ENCODE measurements at places on chromosomes 4 and X.

- DNase-seq, result peak; percentile 31
Measured at GRCh38 chrX:129737916-129738315, 863 bp upstream of the XPNPEP2 start.

DNA sequence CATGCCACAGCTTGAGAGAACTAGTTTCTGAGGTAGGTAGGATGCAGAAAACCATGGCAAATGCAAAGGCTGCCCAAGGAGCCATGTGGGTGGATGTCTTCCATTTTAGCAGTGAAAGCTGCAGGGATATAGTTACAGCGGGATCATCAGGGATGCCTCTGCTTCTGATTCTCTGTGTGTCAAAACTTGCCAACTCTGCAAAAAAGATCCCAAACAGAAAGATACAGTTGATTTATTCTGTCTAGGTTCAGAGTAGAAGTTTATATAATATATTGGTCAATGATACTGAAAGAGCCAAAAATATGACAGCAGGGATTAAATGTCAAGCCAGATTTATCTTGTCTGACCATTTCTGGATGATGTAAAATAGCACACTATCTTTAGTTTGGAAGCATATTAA is 42.4 kb upstream of the SFRP2 start:
- no peak for DNase-seq

DNA sequence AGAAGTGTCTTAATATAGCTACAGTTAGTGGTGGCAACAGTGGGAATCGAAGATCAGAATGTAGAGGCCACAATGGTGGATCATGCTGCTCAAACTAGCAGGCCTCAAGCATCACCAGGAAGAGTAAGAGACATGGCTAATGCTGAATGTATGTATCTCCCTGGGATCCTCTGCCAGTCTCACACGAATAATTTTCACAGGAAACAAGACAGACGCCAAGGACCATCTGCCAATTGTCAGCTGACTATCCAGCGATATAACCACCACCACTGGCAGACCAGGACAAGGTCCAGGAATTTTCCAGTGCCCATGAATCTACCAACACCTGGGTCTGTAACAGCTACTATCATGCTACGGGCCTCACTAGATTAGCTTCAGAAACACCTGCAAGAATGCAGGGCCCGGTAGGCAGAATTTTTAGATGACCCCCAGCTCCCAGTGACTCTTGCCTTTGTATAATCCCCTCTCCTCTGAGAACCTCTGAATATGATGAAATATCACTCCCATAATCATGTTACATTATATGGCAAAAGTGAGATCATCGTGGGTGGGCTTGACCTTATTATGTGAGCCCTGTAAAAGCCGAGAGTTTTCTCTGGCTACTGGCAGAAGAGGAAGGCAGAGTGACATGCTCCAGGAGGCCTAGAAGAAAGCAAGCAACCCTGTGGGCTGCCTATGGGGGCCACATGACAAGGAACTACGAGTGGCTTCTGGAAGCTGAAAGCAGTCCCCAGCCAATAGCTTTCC is 429.8 kb downstream of the BCOR start:
- peak; percentile 60 for DNase-seq

DNA sequence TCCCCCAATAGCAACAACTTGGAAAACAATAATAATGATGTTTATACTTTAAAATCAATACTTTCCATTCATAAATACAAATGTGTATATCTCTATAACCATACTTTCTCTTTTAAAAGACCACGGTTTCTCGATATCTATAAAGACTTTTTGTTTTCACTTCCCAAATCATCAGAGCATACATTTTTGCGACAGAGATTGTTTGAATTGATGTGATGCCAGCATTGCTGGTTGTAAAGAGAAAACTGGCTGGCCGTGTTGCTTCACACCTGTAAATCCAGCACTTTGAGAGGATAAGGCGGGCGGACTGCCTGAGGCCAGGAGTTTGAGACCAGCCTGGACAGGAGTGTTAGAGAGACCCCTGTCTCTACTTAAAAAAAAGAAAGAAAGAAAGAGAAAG is 77.6 kb upstream of the ZNF518B start:
- no peak for DNase-seq

GRCh38 chr4:48604527-48604926 is 114.5 kb downstream of the ZAR1 start:
- no peak for DNase-seq

GRCh38 chr4:45172636-45173035 is 446.3 kb upstream of the GNPDA2 start:
- no peak for DNase-seq

- no peak for DNase-seq
Measured at GRCh38 chr4:173507471-173508385, 22.3 kb downstream of the HAND2 start.

Measured in RPMI7951 (cell line).